Stimulated activated naive B cell treated with anti-CD40 and anti-IgM and Interleukin-4, amounts not matched to agents 10 μg/mL and 1 μg/mL and 100 μg/mL, for 72 hours (primary cell): ENCODE measurements at places on chromosomes 16 and 17.

- DNase-seq = no peak
These were observed 154.2 kb upstream of the CDH8 start for GRCh38 chr16:62190426-62190825.

GRCh38 chr16:86427433-86427851 is 82.9 kb upstream of the FOXF1 start:
- no peak for DNase-seq

DNA sequence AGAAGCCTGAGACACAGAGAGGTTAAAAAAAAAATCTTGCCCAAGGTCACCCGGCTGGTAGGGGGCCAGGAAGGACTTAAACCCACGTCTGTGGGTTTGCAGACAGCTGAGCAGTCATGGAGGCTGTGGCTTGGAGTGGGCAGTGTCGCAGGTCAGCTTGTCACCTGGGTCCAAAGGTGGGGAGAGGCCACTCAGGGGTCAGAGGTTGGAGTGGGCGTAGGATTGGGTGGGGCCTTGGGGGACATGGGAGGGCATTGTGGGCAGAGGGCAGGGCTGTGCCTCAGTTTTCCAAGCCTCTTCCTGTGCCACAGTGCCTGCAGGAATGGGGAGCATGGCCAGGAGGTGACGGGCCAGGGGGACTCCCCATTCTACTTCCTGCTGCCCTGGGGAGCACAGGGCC is 2.0 kb upstream of the NDRG4 start:
- DNase-seq = no peak

GRCh38 chr16:72609066-72609465 is 437.1 kb upstream of the PMFBP1 start:
- no peak for DNase-seq

GRCh38 chr16:82657239-82657638 is 30.5 kb downstream of the CDH13 start:
- no peak for DNase-seq

GRCh38 chr16:89355686-89356085 is 134.7 kb downstream of the ANKRD11 start:
- DNase-seq = no peak

- DNase-seq = no peak
These were observed 495.0 kb upstream of the HSBP1 start for GRCh38 chr16:83312718-83313245.

GRCh38 chr17:36204724-36205500 is 6.0 kb upstream of the CCL4L2 start:
- DNase-seq = no peak

DNA sequence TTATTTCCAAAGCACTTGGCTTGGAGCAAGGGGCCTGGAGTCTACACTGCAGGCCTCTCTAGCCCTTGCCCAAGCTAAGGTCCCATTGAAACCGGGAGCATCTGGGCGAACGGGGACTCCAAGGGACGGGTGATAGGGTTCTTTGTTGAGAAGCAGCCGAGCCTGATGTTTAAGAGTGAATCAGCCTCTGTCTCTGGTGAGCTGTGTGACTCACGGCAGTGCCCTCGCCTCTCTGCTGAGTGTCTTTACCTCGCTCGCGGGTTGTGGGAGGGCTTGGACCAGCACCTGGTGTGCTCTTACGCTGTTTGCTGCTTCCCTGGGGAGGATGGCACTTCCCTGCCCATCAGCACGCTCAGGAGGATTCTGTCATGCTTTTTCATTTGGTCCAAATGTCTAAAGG is 1.3 kb downstream of the HGS start:
- no peak for DNase-seq

DNA sequence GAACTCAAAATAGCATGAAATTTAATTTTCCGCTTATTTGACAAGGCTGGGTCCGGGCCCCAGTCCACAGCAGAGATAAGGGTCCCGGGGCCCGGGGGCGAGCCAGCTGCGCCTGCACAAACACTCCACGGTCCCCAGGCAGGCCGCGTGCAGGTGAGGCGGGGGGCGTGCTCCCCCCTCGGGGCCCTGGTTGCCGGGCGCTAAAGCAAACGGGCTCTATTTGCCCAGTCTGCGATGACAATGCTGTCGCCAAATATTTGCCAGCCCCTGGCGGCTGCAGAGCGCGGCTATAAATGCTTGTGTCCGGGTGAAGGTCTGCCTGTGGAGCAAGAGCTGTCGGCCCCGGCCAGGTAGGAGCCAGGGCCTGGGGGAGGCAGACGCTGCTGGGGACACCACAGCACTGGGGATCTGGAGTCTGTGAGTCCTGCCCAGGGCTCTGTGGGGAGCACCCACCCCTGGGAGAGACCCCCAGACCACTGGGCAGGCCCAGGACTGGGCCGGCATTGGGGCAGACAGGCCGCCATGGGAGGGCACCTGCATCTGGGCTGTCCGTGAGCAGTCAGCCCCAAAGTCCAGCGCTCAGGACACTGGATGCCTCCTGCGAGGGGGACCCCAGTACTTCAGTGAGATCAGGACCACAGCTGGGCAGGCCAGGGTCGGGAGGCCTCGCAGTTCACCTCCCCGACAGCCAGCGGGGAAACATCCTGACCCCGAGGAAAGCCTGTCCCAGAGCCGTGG is at the start of gene PERCC1:
Gene PERCC1, plus strand, starts transcription at position 320 of the 738 bp plus-strand sequence. CDS start 1,516 bp downstream, outside the sequence.
- DNase-seq = no peak

DNA sequence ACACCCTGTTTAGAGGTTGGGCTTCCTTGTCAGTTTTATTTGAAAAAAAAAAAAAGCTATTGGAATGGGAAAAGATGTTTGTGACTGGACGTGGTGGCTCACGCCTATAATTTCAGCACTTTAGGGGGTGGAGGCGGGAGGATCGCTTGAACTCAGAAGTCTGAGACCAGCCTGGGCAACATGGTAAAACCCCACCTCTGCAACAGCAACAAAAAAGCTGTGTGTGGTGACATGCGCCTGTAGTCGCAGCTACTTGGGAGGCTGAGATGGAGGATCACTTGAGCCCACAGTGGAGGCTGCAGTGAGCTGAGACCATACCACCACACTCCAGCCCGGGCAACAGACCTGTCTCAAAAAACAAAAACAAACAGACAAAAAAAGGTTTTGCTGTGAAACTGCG is 66.1 kb upstream of the SIAH1 start:
- DNase-seq = no peak

DNA sequence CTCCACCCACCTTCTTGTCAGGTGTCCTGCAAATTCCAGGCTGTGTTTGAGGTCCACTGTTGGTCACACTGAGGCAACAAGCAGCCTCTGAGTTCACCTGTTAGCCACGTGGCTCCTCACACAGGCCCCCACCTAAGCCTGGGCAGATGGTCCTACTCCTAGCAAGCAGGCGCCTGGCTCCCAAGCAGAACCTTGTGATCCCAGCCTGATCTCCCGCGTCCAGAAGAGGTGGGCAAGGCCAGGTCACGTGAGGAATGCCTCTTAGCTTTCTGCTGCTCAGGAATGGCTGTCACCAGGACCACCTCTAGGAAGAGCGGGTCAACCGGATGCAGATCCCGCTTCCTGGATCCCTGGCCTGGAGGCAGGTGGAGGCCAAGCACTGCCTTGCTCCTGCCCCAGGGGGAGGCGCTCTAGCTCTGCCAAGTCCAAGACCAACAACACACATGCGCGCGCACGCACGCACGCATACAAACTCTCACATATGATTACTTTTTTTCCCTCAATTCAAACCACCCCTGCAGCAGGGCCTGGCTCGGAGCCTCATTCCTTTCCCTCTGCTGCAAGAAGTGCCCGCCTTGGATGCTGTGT is 9.5 kb downstream of the CYB561 start:
- no peak for DNase-seq

GRCh38 chr17:36761203-36761950 is 160.0 kb downstream of the MRM1 start:
- no peak for DNase-seq

DNA sequence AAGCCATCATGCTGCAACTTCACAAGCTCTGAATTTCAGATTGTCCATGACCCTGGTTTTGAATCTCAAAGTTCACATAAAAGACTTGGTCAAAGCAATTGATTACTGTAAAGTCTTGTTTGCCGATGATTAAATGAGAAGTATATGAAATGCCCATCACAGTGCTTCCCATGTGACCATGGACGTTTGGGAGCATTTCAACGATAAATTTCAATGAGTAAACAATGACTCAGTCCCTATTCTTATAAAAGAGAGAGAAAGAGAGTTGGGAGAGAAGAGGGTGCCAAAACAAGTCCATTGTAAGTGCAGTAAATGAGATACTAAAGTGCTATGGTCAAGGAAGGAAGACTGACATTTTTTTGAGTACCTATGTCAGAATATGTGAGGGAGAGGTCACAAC is 276.9 kb downstream of the SOX9 start:
- no peak for DNase-seq

DNA sequence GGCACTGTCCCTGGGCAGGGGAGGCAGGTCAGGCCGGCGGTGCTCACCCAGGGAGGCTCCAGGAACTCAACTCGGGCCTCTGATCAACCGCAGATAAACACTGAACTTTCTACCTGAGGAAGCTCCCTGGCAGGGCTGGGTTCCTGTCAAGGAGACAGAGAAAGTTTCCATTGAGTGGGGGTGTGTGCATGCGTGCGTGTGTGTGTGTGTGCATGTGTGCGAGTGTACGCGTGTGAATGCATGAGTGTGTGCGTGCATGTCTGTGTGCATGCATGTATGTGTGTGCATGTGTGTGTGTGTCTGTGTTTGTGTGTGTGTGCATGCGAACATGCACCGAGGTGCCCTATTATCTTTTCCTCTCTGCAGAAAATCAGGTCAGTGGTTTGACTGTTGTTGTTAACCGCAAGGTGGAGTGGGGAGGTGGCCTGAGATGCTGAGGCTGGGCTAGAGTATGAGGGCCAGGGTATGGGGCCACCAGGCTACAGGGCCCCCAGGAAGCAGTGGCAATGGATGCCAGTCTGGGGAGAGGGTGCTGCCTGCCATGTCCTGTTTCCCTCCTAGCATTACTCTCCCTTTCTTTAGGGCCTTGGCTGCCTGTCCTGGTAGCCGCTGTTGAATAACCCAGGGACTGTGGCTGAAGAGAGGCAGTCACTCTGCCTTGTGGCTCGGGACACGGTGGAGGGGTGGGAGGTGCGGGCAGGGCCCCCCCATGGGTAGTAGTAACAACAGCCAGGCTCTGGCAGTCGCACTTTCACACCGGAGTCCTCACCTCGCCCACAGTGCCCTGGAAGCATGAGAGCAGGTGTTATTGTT is 24.0 kb downstream of the CCR7 start:
- DNase-seq = no peak

DNA sequence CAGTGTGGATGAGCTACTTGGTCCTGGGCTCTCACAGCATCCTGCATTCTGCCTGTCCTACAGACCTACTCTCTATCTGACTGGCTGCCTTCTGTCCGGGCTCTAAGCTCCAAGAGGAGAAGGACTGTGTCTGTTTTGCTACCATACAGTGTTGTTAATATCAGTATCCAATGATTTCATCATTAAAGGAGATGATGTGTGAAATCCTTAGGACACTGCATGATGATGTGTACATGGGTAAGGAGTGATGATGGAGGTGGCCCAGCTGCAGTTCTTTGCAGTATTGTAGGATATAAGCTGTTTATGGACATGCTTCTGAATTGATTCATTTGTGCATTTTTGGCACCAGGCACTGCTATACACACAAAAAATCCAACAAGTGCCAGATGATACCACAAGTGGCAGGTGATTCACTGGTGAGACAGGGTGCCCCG is 536.9 kb upstream of the CDH11 start:
- no peak for DNase-seq

DNA sequence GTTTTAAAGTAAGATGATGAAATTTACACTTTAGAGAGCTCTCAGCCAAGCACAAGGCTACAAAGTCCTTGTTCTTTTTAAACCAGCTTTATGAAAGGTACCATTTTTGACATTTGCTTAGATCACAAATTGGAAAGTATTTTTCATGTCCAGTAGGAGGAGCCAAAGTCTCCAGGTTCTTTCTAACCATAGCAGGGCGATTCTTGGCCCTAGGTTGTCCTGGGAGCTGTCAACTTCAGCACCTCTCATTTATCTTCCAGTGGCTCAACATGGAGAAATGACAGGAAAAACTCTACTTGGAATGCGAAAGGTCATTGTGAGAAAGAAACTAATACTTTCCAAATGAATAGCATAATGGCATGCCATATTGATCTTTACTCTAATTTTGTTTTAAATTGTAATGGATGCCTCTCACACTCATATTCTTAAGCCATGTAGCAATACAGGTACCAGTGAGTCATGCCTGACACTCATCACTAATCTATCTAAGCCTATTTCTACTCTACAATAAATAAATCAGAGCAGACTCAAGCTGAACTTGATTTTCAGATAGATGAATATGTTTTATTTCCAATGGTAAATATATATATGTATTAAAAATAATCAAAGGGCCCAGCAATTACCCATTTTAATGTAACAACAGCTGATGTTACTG is 919.1 kb upstream of the EEF2KMT start:
- no peak for DNase-seq

DNA sequence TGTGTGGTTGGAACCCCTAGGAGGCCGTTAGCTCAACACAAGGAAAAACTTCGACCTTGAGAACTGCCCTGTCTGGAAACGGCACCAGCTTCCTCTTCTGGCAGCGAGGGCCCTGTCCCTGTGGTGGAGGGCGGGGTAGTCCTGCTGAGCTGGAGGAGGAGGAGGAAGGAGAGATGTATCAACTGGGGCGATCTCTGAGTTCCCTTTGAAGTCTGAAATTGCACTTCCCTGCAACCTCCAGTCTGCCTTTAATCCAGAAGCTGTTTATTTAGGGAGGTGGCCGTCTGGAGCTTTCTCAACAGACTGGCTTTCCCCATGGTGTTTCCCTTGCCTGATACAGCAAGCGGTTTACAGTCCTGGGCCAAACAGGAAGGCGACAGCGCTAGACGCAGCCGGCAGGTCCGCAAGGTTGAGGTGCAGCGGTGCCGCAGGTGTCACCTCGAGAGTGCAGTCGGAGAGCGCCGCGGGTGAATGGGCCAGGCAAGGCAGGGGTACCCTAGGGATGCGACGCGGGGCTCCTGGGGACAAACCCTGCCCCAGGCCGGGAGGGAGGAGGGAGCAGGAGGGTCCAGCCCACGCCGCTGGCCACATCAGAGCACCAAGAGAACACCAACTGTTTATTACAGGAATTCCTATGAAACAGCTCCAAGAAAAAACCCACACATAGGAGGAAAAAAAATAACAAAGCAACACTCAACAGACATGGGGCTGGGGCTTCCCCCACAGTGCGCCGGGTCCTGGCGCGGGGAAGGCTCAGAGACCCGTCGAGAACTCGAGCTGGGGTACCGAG is 11.4 kb upstream of the MRPS23 start:
- DNase-seq = no peak

DNA sequence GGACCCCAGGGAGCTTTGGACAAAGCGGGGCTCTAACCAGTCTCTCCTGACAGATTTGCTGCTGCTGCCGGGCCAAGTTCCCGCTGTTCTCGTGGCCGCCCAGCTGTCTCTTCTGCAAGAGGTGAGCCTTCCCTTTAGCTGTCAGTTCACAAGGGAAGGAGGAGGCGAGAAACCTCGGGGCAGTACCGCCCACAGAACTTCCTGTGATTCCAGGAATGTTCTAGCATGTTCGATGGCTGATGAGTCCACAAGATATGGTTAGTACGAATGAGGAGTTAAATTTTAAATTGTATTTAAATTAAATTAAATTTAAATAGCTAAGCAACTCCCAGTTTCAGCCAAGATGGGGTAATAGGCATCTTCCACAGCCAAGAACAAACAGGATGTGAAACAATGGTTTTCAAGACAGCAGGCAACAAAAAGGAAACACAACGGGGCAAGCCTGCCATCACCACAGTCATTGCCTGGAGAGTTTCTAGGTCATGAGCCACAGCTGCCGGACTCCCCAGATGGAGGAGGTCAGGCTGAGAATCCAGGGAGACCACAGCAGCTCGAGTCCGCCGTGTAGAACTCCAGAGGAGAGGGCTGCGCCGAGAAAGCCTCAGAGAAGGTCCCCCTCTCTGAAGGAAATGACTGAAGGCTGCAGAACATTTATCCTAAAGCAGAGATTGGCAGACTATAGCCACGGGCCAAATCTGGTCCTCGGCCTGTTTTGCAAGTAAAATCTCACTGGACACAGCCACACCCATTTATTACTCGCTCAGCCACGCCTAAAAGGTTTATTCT is 9.5 kb upstream of the TCF25 start:
- no peak for DNase-seq
